CD4-positive, alpha-beta T cell (primary cell): ENCODE measurements at places on chromosomes 11 and 22.
A peak's percentile ranks its signal among the peaks of the same experiment; 100 is the strongest.

GRCh38 chr11:41081756-41082285 lies 377.6 kb downstream of the LRRC4C start:
- no peak for DNase-seq

DNA sequence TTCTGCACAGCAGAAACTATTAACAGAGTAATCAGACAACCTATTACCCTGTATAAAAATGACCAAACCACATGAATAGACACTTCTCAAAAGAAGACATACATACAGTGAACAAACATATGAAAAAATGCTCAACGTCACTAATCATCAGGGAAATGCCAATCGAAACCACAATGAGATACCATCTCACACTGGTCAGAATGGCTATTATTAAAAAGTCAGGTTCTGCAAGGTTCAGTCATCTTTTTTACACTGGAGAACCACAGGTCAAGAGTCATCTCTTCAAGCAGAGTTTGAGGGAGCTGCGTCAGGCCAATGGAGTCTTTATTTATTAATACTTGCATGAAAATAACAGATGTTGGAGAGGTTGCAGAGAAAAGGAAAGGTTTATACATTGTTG lies 40.4 kb downstream of the RCN1 start:
- no peak for DNase-seq

DNA sequence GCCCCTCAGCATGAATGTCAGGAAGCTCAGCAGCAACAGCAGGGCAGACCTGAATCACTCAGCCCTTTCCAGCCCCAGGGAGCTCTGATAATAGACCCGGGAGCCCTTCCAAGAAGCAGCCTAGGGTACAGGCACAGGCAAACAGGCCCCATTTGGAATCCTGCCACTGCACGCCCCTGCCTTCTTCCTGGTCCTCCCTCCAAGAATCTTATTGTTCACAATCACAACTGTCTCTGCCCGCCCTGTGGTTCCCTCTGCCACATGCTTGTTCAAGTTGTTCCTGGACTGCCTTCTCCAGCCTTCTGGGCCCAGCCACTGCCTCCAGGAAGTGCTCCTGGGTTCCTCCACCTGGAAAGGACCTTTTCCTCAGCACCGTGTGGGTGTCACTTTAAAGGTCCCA lies 54.6 kb downstream of the LRRC32 start:
- no peak for DNase-seq

GRCh38 chr11:118530683-118531596 lies at the start of gene TMEM25:
Gene TMEM25 (plus strand): TSS chr11:118531192. CDS start chr11:118531802, 610 bp downstream.
- peak; percentile 78 for DNase-seq
